ENCODE measurements at places on chromosomes 7 and 10. TPM values are rescaled to one million over a fixed set of nuclear protein-coding genes. Genes with fewer than 3 reads are reported as not detected.

VPS37D gene
- total RNA-seq = 0.22 TPM

MYOF gene
- 49.7 TPM for total RNA-seq

SSBP1 gene
- 234 TPM for total RNA-seq

AP5Z1 gene
- total RNA-seq = 21.6 TPM

SEC61A2 gene
- 14.4 TPM for total RNA-seq

GPNMB gene
- 0.43 TPM for total RNA-seq

SPRN gene
- not detected for total RNA-seq

ZSCAN25 gene
- total RNA-seq = 15.9 TPM

GJC3 gene
- 0.45 TPM for total RNA-seq

STAM gene
- total RNA-seq = 24.5 TPM

RAB19 gene
- total RNA-seq = 14.5 TPM

NCF1 gene
- total RNA-seq = 0.73 TPM
